ENCODE measurements at places on chromosomes 12 and 14.
A peak's percentile ranks its signal among the peaks of the same experiment; 100 is the strongest.

DNA sequence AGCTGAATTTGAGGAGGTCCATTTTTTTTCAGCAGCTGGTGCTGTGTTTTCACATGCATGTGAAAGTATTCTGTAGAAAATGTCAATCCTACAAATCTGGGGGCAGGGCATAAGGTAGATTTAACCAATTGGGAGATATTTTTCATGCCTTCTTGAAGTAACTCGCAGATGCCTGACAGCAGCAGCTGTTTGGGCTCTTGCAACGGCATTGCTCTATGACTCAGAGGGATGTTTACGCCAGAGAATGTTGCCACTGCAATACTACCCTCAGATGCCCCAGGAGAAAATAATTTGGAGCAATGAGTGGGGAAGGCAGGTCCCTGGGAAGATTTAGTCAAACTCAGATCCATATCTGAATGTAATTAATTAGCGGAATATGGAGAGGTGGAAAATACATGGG, 42.5 kb upstream of the MYBPC1 start:
- peak; percentile 39 for DNase-seq

- peak; percentile 97 for DNase-seq
These were observed 28.8 kb upstream of the GZMB start for GRCh38 chr14:24662753-24663152.

- DNase-seq: no peak
These were observed 40.7 kb upstream of the MTERF2 start for GRCh38 chr12:107027636-107028053.

GRCh38 chr12:50639721-50640120, 124.2 kb upstream of the ATF1 start:
- no peak for DNase-seq

DNA sequence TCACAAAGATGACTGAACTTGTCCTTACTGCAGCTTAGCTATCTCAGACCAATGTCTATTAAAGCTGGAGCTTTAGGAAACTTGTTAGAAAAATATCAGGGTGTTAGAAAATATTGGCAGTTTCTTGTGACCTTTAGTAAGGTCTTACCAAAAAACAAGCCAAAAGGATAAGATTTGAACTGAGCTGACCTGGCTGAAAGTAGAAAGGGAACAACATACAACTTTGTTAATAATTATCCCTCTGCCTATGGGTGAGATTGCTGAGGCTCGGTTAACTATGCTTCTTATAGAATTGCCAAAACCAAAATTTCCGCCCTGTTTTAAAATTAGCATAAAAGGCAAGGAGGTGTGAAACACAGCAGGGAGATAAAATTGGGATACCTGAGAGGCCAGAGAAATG, 73.8 kb downstream of the DHRS2 start:
- no peak for DNase-seq

GRCh38 chr12:84911271-84912197, 1.1 kb downstream of the SLC6A15 start:
- DNase-seq: peak; percentile 16

- no peak for DNase-seq
These were observed 82.4 kb downstream of the IPO8 start for GRCh38 chr12:30613119-30613830.

- DNase-seq: no peak
These were observed 211.9 kb upstream of the LHX5 start for GRCh38 chr12:113683574-113683973.

- no peak for DNase-seq
These were observed 6.3 kb upstream of the OR4E2 start for GRCh38 chr14:21647380-21647779.

DNA sequence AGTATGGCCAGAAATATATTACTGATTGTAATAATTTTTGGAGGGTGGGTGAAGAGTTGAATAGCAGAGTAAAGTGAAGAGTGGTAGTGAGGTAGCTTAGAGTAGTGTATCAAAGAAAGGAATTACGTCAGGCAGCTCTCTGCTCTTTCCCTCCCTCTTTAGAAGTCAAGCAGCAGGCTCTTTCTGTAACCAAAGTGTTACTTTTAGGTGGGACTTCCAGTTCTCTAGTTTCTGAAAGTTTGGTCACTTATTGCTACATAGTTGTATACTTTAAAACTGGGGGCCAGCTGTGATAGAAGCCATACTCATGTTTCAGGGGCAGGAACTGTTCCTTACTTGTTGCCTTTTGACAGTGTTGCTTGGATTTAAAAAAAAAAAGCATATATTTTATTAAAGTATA, 30.6 kb downstream of the ATF7IP start:
- DNase-seq: peak; percentile 24

GRCh38 chr12:131530422-131530821, 180.5 kb upstream of the SFSWAP start:
- no peak for DNase-seq

DNA sequence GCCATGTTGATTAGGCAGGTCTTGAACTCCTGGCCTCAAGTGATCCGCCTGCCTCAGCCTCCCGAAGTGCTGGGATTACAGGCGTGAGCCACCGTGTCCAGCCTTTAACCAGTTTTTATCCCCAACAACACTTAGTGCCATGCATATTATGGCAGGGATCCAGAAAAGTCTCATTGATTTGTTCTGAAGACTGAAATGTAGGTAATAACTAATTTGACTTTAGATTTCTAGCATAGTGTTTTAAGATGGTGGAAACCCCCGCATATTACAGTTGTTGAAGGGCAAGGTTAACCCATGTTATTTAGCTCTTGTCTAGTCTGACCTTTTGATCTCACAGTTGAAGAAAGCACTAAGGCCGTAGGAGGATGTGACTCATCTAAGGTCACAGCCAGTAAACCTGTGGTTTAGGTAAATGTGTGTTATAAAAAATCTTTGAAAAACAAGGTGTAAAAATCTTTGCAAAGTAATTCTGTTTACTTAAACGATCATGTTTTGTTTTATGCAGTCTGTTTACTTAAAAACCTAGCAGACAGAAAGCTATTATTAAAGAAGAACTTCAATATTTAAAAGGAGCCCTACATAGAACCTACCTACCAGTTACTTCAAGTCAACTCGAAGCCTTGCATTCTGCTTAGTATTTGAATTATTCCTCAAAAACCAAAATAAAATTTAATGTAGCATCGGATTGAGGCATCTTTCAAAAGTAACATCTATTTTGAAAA, 24.8 kb downstream of the BICDL1 start:
- DNase-seq: peak; percentile 56

All from NB4 (cell line).